ENCODE measurements at places on chromosomes 4 and X. TPM values are rescaled to one million over a fixed set of nuclear protein-coding genes. Genes with fewer than 3 reads are reported as not detected.

Gene MTCP1
- 7.4 TPM for total RNA-seq

Gene DCAF4L1
- 0.14 TPM for total RNA-seq

Gene ART3
- not detected for total RNA-seq

- H3K27ac ChIP-seq = no peak overlapping the region
- H3K27me3 ChIP-seq = no peaks in the 10 kb centered on the region
- H3K4me1 ChIP-seq = no peaks in the 10 kb centered on the region
- H3K4me3 ChIP-seq = no peak overlapping the region
- DNase-seq = no peak
- H3K36me3 ChIP-seq = no peaks in the 10 kb centered on the region
Observed at GRCh38 chrX:97638621-97639020, 754.9 kb downstream of the RPA4 start.

DNA sequence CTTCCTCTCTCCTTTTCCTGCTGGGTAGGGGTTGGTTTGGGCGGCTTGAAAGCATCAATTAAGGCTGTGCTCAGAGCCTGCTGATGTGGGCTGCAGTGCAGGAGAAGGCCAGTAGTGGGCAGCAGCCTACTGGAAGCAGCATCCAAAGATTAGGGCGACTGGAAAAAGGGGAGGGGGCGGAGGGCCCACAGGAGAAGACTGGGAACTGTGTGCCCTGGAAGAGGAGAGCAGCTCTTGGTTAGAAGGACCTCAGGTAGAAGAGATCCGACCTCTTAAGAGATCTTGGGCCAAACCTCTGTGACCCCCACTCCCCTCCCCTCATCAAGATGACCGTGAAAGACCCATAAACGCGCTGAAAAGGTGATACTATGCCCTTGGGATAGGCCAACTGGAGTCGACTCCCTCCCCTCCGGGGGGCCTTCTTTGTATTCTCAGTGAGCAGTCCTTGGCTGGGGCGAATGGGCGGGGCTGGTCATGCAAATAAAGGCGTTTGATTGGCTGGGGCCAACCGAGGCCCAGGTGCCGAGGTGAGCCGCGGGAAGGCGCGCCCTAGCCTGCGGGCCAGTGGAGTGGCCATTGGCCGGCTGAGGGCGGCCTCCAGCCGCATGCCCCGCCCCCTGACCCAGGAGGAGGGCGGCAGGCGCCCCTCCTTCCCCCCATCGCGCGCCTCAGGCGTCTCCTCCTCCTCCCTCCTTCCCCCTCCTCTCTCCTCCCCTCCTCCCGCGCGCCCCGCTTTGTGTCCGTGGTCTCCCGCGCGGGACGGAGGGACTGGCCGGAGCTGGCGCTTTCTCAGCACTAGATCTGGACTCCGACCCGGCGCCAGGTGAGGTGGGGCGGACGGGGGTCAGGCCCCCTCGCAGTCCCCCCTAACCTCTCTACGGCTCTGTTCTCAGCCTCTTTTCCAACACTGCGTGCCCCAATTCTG is 10.1 kb downstream of the DLG3 start:
- no peaks in the 10 kb centered on the region for H3K27me3 ChIP-seq
- H3K27ac ChIP-seq = peak overlapping the region; percentile 80
- peaks cover 13% of the 10 kb centered on the region for H3K4me1 ChIP-seq

DNA sequence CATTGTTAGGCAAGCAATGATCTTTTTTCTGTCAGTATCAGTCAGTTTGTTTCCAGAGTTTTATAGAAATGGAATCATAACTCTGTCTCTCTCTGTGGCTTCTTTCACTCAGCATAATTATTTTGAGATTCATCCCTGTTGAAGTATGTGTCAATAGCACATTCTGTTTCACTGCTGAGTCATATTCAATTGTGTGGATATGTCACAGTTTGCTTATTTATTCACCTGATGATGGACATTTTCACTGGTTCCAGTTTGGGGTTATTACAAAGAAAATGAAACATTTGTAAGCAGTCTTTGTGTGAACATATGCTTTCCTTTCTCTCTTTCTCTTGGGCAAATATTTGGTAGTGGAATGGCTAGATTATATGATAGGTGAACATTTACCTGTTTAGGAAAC is 10.2 kb upstream of the ZNF718 start:
- no peak for DNase-seq
- H3K4me1 ChIP-seq = no peaks in the 10 kb centered on the region
- no peak overlapping the region for H3K4me3 ChIP-seq
- no peak overlapping the region for H3K27ac ChIP-seq
- H3K36me3 ChIP-seq = no peaks in the 10 kb centered on the region
- no peaks in the 10 kb centered on the region for H3K27me3 ChIP-seq

- no peaks in the 10 kb centered on the region for H3K36me3 ChIP-seq
- H3K27ac ChIP-seq = no peak overlapping the region
- no peak for DNase-seq
- H3K4me3 ChIP-seq = no peak overlapping the region
- H3K27me3 ChIP-seq = no peaks in the 10 kb centered on the region
- H3K4me1 ChIP-seq = no peaks in the 10 kb centered on the region
Observed at GRCh38 chr4:81751531-81752289, 280.0 kb upstream of the RASGEF1B start.

DNA sequence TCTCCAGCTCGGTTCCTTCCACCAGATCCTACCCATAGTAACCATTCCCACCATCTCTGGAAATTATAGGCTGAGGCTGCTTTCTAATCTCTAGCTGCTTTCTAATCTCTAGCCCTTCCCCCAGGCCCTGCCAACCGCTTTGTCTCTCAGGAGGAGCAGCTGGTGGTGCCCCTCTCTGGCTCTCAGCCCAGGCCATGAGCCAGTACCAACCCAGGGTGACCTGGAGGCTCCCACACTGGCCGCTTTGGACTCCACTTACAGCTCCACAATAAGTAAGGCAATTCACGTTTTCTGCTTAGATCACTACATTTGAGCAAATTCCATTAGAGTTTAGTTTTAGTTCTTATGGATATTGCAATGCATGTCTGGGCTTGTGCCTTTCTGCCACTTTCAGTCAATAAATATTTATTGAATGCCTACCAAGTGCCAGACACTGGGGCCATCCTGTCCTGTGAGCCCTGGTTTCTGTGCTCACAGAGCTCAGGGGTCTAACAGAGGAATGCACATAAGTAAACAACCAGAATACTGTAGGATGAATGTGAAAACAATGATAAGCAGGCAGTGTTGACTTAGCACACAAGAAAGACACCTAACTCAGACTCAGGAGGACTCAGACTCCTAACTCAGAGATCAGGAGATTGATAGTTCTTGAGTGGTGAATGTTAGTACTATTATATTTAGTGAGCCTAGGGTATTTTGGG is 38.9 kb downstream of the SMC1A start:
- H3K4me3 ChIP-seq = no peak overlapping the region
- no peak overlapping the region for H3K27ac ChIP-seq
- H3K27me3 ChIP-seq = no peaks in the 10 kb centered on the region
- peaks cover 25% of the 10 kb centered on the region for H3K36me3 ChIP-seq
- H3K4me1 ChIP-seq = no peaks in the 10 kb centered on the region

- no peak overlapping the region for H3K4me3 ChIP-seq
- no peaks in the 10 kb centered on the region for H3K4me1 ChIP-seq
- H3K27me3 ChIP-seq = no peaks in the 10 kb centered on the region
- H3K36me3 ChIP-seq = no peaks in the 10 kb centered on the region
Observed at GRCh38 chr4:21888195-21888976, 60.2 kb downstream of the KCNIP4 start.

DNA sequence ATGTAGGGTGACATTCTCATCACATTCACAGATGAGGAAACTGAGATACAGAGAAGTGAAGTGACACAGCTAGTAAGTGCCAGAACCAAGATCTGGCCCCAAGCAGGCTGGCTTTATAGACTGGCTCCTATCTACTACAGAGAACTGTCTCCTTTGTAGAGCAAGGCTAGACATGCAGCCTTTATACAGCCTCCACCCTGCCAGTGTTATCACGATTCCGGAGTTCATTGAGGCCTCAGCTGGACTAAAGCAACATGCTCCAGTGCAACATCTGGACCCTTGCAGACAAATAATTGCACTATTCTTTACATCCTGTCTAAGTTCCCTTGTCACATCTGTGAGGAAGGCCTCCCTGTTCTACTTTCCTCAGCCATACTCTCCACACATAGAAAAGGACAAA is 58.0 kb upstream of the XIAP start:
- no peaks in the 10 kb centered on the region for H3K4me1 ChIP-seq
- H3K36me3 ChIP-seq = no peaks in the 10 kb centered on the region
- DNase-seq = no peak

DNA sequence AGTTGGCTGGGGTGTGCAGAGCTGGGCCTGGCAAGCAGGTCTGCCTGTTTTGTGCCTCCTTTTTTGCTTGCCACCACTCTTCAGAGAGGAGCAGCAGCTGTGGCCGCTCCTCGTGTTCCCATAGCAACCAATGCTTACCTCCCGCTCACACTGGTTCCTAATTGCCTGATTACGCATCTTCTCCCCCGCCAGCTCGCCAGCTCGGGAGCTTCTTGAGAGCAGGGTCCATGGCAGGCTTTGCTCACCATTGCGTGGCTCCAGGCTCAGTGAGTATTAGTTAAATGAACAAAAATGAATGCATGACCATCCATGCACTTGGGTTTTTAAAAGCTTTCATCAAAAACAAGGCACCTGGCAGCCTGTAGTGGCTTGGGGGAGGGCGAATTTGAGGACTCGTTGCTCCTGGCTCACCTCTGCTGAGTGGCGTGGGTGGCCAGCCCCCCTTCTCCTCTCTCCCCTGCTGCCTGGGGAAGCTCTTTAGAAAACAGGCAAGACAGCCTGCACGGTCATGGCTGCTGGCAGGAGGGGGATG is 14.2 kb upstream of the PJA1 start:
- H3K27me3 ChIP-seq = no peaks in the 10 kb centered on the region
- H3K36me3 ChIP-seq = no peaks in the 10 kb centered on the region
- no peaks in the 10 kb centered on the region for H3K4me1 ChIP-seq
- H3K4me3 ChIP-seq = no peak overlapping the region
- no peak overlapping the region for H3K27ac ChIP-seq

DNA sequence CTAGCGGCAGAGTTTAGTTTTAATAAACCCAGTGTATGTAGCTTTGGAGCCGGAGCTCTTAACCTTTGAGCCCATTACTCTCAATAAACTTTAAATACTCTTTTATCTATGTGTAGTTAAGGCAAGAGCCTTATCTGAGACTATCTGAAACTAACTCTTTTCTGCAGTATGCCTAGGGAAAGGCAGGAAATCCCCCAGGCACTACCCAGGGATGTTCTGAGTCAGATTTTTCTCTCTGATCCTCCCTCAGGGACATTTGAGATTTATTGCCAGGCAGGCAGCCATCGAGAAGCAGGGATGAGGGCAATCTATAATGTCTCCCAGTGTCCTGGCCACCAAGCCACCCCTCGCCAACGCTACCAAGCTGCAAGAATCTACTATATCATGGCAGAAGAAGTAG is 39.1 kb downstream of the HEPH start:
- H3K4me3 ChIP-seq = no peak overlapping the region
- no peaks in the 10 kb centered on the region for H3K36me3 ChIP-seq
- no peak overlapping the region for H3K27ac ChIP-seq
- H3K27me3 ChIP-seq = no peaks in the 10 kb centered on the region
- no peak for DNase-seq

DNA sequence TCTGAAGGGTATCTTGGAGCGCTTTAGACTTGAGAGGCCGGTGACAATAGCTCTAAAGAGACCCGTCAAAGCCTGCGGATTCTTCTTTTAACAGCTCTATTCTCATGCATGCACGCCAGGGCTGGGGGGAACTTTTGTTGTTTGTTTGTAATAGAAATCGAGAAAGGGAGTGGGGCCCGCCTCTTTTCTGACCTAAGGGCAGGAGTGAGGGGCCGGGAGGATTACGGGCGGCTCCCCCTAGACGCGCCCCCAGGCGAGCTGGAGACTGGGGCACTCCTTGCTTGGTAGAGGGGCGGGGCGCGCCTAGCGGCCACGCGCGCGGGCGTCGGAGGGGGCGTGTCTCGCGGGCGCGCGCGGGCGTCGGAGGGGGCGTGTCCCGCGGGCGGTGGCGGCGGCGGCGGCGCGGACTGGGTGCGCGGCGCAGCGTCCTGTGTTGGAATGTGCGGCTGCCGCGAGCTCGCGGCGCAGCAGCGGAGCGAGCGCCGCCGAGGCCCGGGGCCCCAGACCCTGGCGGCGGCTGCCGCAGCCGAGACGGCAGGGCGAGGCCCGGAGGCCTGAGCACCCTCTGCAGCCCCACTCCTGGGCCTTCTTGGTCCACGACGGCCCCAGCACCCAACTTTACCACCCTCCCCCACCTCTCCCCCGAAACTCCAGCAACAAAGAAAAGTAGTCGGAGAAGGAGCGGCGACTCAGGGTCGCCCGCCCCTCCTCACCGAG is at the start of gene REST:
Gene REST, plus strand, starts transcription at position 412 of the 717 bp plus-strand sequence. CDS start 2,739 bp downstream, outside the sequence.
- peaks cover 37% of the 10 kb centered on the region for H3K4me1 ChIP-seq
- H3K36me3 ChIP-seq = no peaks in the 10 kb centered on the region
- peak within 1 kb of the TSS; percentile 86 for H3K4me3 ChIP-seq
- DNase-seq = peak; percentile 13
- no peaks in the 10 kb centered on the region for H3K27me3 ChIP-seq
- H3K27ac ChIP-seq = peak within 1 kb of the TSS; percentile 89

GRCh38 chr4:76570141-76570973 is 135.3 kb downstream of the SHROOM3 start:
- H3K4me1 ChIP-seq = peaks cover 48% of the 10 kb centered on the region
- no peak for DNase-seq
- H3K27ac ChIP-seq = peak overlapping the region; percentile 35
- peak overlapping the region; percentile 55 for H3K4me3 ChIP-seq
- no peaks in the 10 kb centered on the region for H3K27me3 ChIP-seq

DNA sequence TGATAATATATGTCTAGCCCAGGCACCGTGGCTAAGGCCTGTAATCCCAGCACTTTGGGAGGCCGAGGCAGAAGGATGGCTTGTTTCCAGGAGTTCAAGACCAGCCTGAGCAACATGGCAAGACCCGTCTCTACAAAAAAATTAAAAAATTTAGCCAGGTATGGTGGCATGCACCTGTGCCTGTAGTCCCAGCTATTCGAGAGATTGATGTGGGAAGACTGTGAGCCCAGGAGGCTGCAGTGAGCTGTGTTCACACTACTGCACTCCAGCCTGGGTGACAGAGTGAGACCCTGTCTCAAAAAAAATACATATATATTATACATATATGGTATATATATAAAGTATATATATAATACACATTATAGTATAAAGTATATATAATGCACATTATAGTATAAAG is 162.0 kb upstream of the MAB21L2 start:
- no peaks in the 10 kb centered on the region for H3K4me1 ChIP-seq
- H3K27ac ChIP-seq = no peak overlapping the region
- no peak for DNase-seq

DNA sequence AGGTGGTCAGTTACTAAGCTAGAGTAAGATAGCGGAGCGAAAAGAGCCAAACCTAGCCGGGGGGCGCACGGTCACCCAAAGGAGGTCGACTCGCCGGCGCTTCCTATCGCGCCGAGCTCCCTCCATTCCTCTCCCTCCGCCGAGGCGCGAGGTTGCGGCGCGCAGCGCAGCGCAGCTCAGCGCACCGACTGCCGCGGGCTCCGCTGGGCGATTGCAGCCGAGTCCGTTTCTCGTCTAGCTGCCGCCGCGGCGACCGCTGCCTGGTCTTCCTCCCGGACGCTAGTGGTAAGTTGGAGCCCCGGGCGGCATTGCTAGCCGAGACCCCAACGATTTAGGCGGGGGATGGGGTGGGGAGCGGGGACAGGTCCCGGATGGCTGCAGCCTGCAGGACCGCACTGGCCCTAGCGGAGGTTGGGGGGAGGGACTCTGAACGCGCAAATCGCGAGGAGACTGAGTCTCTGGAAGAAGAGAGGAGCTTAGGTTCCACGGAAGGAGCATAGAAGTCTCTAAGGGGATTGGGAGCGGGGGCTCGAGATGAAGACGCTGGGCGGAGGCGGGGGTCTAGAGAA is 573 bp downstream of the HTR2C start:
- H3K27ac ChIP-seq = no peak overlapping the region
- H3K36me3 ChIP-seq = no peaks in the 10 kb centered on the region
- peaks cover 6% of the 10 kb centered on the region for H3K4me1 ChIP-seq
- peak overlapping the region; percentile 52 for H3K4me3 ChIP-seq
- H3K27me3 ChIP-seq = no peaks in the 10 kb centered on the region
- DNase-seq = no peak

GRCh38 chrX:8548446-8548845 is 83.8 kb downstream of the VCX3B start:
- no peaks in the 10 kb centered on the region for H3K4me1 ChIP-seq
- DNase-seq = no peak
- no peak overlapping the region for H3K27ac ChIP-seq
- no peak overlapping the region for H3K4me3 ChIP-seq
